ENCODE measurements at places on chromosomes 16 and 17.

- no peak for DNase-seq
These were observed 36.9 kb downstream of the SOST start for GRCh38 chr17:43721537-43722268.

DNA sequence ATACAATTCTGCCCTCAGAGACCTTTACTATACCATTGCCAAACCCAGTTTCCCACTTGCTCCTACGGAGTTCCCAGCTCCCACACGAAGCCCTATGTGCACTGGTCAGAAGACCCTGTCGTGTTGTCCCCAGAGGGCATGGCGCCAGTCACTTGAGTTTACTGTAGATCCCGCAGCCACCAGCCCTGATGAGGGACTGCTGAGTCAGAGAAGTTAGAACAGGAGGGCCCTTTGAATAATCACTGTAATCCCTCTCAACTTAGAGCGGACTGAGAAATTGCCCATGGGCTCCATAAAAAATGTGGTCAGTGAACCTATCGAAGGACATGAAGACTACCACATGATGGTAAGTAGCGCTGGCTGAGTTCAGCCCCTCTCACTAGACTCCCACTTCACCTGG is 9.2 kb downstream of the UBFD1 start:
- DNase-seq: no peak

- DNase-seq: peak; percentile 17
These were observed 33.2 kb downstream of the CYTH1 start for GRCh38 chr17:78748730-78749317.

DNA sequence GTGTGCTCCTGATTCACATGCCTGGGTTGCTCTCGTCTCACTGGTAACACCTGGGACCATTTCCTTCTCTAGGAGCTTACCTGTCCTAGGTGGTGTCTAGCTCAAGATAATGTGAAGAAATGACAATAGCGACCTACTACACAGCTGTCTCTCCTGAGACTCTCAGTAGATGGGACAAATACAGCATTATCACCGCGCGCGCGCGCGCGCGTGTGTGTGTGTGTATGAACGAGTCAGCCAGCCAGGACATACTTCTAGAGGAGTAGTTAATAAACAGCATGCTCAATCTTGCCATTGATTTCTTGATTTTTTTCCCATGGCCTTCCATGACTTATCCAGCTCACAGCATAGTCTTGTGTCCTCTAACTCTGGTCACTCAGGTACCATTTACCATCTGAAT is 268.6 kb downstream of the PHKB start:
- no peak for DNase-seq

GRCh38 chr17:16354585-16354984 is 1.3 kb upstream of the CENPV start:
- no peak for DNase-seq

- no peak for DNase-seq
These were observed 8.9 kb downstream of the SHPK start for GRCh38 chr17:3626831-3627768.

DNA sequence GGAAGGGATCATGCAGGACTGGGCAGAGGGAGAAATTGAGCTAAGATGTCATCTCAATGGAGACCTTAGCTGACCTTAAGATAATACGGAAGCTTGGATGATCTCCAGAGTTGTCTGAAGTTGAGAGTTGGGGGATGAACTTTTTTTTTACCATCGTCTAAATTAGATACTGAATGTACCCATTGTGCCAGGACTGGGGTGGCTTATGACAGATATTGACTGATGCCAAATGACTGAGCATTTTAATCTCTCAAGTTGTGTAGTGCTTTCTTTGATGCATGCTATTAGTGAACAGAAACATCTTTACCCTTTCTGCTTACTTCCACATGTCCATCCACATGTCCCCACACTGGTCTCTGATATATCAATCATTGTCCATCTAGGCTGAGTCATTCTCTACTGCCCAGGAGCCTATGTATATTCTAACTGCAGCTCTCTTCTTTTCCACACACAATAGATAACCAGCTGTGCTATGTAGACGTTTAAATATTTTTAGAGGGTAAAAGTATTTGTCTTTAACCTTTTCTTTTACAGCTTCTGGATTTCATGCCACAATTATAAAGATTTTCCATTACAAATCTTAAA is 60.2 kb upstream of the ZKSCAN2 start:
- no peak for DNase-seq

DNA sequence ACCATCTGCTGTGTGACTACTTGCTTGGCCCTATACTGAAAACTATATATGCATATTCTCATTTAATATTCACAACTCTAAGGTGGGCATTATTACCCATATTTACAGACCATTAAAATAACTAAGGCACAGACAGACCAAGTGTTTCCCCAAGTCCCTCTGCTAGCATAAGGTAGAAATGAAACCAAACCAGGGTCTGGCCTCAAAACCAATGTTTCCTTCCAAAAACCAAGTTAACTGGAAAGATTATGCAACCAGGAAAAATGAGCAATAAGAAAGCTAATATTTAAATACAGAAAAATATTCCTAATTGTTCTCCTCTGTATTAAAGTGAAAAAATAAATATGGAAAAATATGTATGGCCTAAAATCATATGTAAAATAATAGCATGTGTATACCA is 50.1 kb downstream of the XPO6 start:
- no peak for DNase-seq

DNA sequence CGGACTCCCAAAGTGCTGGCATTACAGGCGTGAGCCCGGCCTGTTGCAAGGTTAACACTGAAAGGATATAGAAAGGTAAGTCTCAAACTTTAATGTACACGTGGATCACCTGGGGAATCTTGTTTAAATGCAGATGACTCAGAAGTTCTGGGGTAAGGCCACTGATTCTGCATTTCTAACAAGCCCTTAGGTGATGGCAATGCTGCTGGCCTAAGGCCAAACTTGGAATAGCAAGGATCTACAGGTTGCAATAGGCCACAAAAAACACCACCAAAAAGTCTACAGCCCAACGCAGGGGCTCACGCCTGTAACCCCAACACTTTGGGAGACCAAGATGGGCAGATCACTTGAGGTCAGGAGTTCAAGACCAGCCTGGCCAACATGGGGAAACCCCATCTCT is 4.2 kb downstream of the CMTM4 start:
- peak; percentile 64 for DNase-seq

DNA sequence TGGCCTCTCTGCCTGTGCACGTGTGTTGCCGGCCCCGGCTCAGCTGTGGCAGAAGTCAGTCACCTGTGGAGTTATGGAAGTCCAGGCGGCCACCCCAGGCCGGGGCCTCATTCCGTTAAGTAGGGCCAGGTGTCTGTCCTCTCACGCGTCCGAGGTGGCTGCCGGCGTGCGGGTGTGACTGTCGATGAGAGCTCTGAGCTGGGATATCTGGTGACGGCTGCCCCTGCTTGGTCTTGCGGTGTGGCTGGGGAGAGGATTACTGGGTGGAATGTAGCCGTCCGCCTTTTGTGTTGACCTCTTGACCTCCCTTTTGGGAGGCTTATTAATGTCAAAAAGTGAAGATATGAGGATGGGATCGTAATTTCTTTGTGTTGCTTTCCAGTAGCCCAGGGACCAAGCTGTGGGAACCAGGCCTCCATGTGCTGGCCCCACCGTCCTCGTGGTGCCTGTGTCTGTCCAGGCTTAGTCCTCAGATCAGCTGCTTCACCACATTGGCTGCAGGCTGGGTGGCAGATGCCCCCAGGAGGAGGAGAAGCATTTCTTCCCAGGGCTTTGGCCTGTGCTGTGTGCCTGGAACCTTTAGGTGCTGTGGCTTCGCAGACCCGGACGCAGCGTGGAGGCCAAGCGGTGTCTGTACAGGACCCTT is 23.0 kb upstream of the ZNF750 start:
- DNase-seq: no peak

GRCh38 chr17:31672161-31672819 is 186.8 kb downstream of the COPRS start:
- no peak for DNase-seq

DNA sequence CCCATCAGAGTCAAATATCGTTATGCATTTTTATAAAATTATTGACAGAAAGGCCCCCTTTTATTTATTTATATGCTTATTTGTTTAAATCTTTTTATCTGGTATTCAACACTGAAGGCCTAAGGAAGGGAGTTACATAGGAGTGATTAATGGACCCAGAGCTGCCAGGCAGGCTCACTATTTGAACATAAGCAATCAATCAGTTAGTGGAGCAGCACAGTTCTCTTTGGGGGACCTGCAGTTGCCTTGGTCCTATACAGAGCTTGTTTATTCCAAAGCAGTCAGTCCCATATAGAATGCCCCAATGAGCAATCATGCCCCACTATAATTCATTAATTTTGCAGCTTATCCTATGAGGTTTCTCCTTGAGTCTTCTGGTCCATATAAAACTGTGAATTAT is 389.4 kb upstream of the GOT2 start:
- no peak for DNase-seq

- peak; percentile 40 for DNase-seq
These were observed 12.7 kb upstream of the FAM20A start for GRCh38 chr17:68613739-68614298.

GRCh38 chr17:80263253-80264204 is 2.9 kb downstream of the RNF213 start:
- DNase-seq: peak; percentile 97

DNA sequence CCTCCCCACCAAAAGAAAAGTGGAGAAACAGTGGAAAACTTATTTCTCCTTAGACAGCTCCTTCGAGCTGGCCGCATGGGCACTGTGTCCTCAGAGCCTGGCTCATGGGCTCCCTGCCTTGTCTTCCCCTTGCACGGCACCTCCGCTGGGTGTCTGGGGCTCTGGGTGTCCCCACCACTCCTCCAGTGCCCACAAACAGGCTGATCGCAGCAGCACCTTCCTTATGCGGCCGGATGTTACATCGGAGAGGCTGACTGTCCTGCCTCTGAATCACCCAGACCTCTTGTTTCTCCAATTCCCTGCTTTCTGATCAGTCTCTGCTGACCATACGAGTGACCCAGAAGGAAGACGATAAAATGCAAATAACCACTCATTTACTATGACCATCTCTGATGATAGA is 121.7 kb downstream of the SLC39A11 start:
- peak; percentile 15 for DNase-seq

DNA sequence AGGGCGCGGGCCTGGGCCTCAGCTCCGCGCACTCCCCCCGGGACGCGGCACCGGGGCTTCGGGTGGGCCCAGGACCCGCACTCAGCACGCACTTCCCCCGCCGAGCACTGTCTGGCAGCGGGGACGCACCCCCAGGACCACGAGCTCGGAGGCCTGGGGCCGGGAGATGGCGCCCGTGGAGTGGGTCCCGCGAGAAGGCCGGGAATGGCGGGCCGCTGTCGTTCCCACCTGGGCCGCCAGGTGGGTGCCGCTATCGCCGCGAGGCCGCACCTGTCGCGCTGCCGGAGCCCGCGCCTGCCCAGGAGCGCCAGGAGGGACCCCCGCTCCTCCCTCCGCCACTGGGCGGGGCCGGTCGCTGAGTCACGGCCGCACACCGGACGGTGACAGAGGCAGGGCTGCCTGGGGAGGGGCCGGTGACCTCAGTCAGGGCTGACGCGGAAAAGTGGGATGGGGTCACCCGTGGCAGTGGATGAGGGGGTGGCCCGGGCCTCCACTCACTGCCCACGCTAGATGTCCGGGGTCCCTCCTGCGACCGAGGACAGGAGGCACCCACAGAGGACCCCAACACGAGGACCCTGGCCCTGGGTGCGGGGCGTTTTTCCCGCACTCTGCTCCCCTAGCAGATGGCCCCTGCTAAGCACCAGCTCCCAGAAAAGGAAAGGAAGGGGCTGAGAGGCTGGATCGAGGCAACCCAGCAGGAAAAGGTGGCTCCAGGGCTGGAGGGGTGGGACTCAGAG is 6.9 kb upstream of the ACTG1 start:
- DNase-seq: peak; percentile 87

GRCh38 chr17:79841369-79842135 is 2.3 kb upstream of the CBX4 start:
- DNase-seq: no peak

DNA sequence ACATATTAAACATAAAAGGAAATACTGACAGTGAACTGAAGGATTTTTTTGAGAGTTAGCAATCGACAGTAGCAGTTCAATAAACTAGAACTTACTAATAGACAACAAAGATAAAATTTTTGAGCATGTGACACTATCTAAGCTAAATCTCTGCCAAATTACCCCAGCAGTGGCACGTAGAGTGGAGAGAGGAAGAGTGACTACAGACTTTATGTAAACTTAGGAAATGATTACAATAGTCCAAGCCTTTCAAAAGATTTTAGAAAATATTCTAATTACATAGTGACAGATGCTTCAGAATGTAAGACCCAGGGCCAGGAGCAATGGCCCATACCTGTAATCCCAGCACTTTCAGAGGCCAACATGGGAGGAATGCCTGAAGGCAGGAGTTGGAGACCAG is 52.4 kb downstream of the CFDP1 start:
- no peak for DNase-seq

GRCh38 chr17:49755663-49756283 is 8.2 kb downstream of the FAM117A start:
- no peak for DNase-seq

GRCh38 chr17:38449364-38449763 is 21.1 kb downstream of the ARHGAP23 start:
- DNase-seq: peak; percentile 54

GRCh38 chr17:77231076-77231871 is 90.5 kb downstream of the SEC14L1 start:
- no peak for DNase-seq

DNA sequence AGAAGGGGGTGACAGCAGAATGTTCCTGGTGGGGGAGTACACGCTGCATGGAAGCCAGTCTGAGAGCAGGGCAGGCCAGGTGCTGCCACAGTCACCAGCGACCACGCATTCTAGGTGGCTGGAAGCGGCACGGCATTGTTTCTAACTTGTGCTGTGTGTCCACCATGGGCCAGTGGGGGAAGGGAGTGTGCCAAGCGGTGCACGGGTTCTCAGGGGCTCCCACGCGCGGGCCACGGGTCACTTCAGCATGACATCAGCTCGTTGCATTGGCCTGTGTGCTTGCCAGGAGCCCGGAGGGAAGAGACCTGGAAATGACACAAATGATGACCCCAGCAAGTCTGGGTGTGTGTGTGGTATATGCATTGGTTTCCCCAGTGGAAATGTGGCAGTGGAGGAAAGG is 164.9 kb upstream of the PLCG2 start:
- no peak for DNase-seq

DNA sequence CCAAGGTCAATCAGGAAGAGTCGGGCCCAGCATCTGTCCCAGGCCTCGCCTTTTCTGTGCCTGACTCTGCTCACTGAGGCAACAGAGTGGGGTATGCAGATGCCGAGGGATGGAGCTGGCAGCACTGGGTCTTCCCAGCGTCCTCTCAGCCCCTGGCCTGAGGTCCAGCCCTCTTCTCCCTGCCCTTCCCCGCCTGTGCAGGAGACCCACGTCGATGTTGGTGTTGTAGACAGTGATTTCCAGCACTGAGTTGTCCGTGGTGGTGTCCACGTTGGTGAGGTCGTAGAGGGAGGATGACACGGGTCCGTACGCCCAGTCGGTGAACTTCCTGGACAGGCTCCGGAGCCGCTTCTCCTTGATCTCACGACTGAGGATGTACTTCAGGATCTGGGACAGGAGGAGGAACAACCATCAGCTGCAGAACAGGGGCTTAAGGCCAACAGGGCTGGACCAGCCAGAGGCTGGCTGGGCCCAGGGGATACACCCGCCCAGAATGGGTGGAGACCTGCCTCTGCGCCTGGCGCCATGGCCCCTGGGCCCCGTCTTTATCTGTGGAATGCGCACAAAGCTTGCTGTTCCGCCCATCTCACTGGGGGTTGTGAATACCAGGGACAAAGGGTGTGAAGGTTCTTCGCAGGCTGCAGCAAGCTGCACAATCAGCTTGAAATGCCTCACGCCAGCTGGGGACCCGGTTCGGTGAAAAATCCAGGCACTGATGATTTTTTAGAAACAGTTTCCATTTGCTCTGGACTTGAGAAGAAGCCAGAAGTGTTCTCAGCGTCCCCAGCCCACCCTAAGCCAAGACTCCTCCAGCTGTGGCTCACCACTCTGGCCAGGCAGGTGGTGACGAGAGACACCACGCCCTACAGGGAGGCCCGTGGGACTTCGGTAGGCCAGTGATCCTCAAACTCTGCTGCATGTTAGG is 27.5 kb downstream of the TRPV3 start:
- no peak for DNase-seq

All from kidney tubule cell (primary cell).